Stimulated activated CD4-positive, alpha-beta T cell treated with anti-CD3 and anti-CD28 coated beads, Interleukin-2, amount 100 ng/mL, for 48 hours (primary cell): ENCODE measurements at places on chromosomes 1 and 21.

- no peak for DNase-seq
Observed at GRCh38 chr1:238628110-238628509, 737.4 kb upstream of the ZP4 start.

GRCh38 chr1:116940814-116941599, 31.3 kb downstream of the PTGFRN start:
- DNase-seq = no peak

GRCh38 chr21:32777269-32777668, 5.7 kb upstream of the PAXBP1 start:
- DNase-seq = no peak

- no peak for DNase-seq
Observed at GRCh38 chr1:84083307-84083706, 60.8 kb upstream of the PRKACB start.

DNA sequence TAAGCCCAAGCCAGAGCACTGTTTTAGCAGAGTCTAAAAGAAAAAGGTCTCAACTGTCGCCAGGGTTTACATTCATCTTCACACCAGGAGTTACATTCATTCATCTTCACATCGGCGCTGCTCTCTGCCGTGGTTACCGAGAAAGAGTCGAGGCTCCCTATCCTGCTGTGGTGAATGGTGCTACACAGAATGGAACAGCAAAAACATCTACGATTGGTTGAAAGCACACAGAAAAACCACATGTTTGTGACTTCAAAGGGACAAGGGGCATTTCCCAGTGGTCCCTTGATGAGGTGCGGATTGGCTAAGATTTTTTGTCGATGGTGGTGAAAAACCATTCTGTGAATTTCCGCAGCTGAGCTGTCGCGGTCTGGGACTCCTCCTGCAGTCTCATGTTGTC, 231.1 kb downstream of the SIPA1L2 start:
- no peak for DNase-seq

- no peak for DNase-seq
Observed at GRCh38 chr1:55670331-55671082, 455.3 kb upstream of the USP24 start.

DNA sequence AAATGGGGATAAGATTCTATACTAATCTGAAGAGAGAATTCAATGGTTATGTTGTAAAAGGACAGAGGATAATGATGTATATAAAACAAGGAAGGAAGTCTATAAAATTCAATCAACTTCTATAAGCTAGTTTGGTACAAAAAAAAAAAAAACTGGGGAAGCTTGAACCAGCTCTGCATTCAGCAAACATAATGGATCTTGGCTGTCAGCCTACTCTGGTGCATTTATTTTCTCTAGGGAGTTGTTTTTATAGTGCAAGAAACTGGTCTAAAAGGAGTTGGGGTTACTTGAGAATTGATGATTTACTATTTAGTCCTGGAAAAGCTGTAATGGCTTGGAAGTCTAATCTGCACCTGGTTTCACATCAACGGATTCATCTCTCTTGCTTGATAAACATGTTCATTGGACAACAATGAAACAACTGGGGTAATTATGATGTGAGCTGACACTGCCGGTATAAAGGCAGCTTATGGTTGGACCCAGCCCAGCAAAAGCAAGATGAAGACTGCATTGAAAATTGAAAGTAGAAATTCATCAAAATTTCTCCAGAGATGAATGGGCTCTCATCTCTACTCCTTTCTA, 199.4 kb upstream of the NRIP1 start:
- no peak for DNase-seq

- DNase-seq = no peak
Observed at GRCh38 chr1:95326023-95326422, 92.0 kb downstream of the RWDD3 start.

DNA sequence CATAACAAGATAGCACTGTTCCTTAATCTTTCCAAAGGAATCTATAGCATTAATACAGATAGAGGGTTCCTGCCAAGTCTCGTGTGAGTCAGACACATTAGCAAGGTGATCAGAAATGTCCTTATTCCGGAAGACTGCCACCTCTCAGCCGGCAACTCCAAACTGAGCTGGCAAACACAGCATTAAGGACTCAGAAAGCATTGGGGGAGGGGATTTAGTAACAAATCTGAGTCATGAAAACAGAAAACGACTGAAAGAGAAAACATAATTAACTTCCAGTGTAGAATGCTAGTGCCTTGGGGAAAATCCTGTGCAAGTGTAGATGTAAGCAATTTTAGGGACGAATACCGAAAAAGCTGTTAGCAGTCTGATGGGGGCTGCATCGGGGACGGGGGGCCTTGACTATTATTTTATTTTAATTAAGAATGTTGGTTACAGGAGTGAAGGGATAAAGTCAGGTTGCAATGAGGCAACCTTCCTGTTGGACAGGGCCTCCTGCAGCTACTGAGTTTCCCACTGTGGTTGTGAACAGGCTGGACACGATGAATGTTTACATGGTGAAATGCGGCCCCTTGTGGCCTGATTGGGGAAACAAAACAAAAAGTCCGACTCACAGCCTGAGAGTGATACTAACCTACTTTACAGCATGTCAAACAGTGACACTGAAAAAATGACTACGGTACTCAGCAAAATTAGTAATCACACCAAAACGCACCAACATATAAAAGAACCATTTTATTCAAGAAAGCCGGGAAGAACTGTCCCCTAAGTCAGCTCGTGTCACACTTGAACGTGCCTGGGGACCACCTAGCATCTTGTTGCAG, 20.7 kb downstream of the MIS18A start:
- peak; percentile 34 for DNase-seq

DNA sequence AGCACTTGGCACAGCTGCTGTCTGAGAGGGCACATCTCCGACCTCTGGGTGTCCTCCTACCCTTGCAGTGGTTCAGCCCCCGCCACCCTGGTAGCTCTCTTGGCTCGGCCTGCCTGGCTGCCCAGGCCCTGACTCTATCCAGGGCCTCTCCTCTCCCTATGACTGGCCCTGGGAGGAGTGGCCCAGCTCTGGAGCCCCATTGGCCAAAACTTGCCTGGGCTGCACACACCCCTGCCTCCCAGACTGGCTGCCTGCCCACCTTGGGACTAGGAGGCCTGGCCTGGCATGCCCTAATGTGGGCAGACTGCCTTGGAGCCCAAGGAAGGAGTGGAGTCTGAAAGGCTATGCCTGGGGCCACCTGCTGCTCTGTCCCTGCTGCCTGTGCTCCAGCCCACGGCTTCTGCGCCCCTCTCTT, 33.6 kb downstream of the ACOT11 start:
- DNase-seq = no peak

GRCh38 chr1:182080955-182081582, 19.6 kb upstream of the ZNF648 start:
- peak; percentile 28 for DNase-seq

DNA sequence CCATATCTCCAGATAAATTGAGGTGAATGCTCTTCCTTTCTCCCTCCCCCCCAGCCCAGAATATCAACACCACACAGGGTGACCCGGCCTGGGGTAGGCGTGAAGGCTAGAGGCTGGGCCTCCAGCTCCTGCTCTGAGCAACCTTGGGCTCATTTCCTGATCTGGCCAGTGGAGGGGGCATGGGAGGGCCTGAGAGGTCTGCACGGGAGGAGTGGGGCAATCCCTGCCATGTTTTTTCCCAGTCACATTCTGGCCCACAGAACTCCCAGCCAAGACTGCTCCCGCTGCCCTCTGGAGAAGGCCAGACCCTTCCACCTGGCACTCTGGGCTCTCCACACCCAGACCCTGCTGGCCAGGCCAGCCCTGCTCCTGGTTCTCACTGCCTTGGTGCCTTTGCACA, 3.9 kb downstream of the CLDN19 start:
- DNase-seq = no peak
